ENCODE measurements at places on chromosomes 4 and X. TPM values are rescaled to one million over a fixed set of nuclear protein-coding genes. Genes with fewer than 3 reads are reported as not detected.
A peak's percentile ranks its signal among the peaks of the same experiment; 100 is the strongest.

GRCh38 chr4:113893546-113893945 lies 85.9 kb downstream of the ARSJ start:
- no peak for DNase-seq

GRCh38 chr4:7120341-7120740 lies 52.5 kb upstream of the GRPEL1 start:
- DNase-seq = no peak

- DNase-seq = no peak
Observed at GRCh38 chr4:91220315-91220714, 1083.5 kb upstream of the GRID2 start.

- DNase-seq = no peak
Observed at GRCh38 chrX:17039826-17040225, 93.4 kb downstream of the REPS2 start.

DNA sequence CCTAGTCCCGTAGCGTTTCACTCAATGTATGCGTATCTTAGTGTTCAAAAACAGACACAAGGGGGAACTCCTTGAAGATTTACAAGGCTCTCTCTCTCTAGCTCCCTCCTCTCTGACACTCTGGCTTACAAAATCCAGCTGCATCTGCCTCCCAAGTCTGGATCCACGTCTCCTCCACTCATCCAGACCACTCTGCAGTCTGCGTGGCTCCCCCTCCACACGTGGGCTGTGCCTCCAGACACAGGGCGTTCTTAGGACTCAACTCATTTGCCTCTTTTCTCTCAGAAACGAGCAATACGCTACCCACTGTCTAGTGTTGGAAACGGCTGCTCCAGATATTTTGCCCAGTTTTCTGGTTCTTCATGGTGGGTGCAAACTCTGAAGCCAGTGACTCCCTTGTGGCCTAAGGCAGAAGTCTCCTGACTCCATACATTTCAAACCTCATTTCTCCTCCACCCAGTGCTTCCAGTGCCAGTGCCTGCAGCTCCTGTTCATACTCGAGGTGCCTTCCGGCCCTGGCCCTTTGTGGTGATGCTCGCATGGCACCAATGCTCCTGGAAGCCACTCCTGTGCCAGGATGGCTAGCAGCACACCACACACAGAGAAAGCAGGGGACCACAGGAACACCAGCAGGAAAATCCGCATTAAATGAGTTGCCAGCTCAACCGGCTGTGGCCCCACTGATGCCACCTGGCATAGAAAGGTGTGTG lies 24.1 kb downstream of the NAT8L start:
- DNase-seq = no peak

- DNase-seq = no peak
Observed at GRCh38 chr4:120053911-120054310, 12.7 kb downstream of the MAD2L1 start.

DNA sequence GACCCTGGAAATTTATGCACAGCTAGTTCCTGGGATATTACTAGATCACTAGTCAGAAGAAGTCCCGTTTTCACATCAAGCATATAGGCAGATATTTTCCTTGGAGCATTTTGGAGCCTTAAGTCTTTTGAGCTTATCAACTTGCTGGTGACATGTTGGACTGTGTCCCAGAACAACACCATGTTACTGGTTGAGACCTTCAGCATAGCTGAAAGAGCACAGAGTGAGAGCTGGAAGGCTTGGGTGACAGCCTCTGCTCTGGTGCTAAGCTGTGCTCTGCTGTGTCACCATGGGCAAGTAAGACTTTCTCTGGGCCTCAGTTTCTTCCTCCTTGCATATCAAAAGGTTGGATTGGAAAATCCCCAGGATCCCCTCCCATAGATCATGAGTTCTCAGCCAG lies 116.6 kb upstream of the FRMPD4 start:
- DNase-seq = peak; percentile 16

DNA sequence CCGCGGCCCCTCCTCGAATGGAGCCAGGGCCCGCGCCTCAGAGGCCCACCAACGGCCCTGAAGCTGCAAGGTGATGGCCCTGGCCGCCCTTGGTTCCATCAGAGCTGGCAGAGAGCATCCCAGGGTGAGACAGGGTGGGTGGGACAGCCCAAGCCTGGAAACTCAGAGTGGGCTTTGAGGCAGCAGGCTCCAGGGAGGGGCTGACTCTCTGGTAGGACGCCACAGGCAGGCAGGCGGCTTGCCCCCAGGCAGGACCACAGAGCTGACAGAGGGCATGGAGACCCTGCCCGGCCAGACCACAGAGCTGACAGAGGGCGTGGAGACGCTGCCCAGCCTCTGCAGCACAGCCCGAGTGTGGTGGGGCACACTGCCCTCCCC lies 4.8 kb downstream of the MYL5 start:
- DNase-seq = no peak

DNA sequence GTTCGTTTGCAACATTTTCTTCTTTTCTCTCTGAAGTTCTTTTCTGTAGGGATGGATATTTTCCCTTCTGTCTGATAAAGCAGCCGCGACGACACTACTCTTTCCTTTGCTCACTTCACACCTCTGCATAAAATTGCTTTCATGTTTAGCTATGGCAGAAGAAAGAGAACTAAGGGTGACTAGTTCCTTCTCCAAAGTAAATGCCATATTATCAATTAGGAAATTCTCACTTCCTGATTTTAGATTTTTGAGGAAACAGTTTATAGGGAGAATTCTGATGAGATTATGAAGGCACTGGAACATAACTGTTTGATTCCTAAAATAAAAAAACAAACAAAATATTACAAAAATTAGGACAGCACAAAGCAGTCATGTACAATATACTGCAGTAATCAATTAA lies 29.2 kb downstream of the FANCB start:
- DNase-seq = no peak

- DNase-seq = no peak
Observed at GRCh38 chr4:77593101-77593500, 12.5 kb upstream of the CXCL13 start.

DNA sequence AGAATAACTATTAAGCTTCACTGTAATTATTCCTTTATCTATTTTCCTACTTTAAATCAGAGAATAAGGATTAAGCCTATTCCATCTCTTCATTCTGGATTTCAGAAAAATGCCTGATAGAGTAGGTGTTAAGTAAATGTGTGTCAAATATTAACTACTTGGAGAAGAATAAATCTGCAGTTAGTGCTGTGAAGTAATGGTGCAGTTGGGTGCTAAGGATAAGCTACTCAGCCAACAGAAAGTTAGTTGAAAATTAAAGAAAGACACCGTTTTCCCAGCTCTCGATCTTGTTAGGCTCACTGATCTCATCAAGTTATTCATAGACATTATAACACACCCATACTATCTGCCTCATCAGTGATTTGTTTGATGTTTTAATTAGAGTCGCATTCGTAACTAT lies 7.1 kb downstream of the PF4V1 start:
- DNase-seq = no peak

DNA sequence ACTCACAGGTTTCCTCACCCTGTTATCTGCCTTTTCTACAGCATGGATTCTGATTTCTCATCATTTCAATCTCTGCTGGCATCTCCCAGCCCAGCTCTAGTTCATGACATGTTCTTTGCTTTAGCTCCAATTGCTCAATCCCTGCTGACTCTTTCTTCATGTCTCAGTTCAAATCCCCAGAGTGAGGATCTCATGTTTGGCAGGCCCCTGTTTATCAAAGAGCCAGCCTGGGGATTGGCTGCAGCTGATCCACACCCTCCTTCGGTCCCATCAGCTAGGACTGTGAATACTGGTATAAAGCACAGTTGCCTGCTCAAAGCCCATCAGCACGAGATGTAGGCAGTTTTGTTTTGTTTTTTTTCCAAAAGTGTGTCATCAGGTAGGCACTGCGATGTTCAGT lies 14.4 kb upstream of the CC2D2A start:
- DNase-seq = peak; percentile 87

DNA sequence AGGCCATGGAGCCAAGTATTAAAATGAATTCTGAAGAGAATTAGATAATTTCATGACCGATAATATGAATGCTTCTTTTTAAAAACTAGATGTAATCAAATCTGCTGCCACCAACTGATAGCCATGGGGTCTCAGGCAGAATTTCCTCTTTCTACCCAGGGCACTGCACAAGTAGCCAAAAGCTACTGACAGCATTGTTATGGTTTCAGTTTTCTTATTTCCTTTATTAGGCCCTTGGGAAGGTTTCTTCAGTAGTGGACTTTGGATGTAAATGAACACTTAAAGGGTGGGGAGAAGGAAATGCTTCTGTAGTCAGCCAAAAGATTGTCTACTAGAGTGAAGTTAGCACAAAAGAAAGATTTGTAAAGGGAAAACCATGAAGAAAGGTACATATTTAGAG lies 686.0 kb downstream of the ADGRL3 start:
- DNase-seq = no peak

- no peak for DNase-seq
Observed at GRCh38 chr4:106652095-106652494, 283.5 kb upstream of the GIMD1 start.

DNA sequence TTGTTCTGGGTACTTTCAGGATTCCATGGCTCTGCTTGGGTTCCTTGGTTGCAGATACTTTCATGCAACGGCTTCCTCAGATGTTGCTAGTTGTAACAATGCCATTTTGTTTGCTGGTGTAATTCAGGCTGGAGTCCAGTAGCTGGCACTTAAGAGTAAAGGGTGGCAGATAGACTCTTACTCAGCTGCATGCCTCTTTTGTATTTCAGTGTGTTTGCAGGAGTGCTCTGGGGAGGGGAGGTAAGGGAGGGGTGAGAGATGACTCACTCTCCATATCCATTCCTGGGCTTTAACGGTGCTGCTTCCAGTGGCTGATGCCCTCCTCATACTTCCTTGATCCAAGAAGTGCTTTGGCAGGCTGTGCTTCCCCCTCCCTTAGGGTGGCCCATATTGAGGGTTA lies 155.2 kb downstream of the ZNF330 start:
- DNase-seq = no peak

DNA sequence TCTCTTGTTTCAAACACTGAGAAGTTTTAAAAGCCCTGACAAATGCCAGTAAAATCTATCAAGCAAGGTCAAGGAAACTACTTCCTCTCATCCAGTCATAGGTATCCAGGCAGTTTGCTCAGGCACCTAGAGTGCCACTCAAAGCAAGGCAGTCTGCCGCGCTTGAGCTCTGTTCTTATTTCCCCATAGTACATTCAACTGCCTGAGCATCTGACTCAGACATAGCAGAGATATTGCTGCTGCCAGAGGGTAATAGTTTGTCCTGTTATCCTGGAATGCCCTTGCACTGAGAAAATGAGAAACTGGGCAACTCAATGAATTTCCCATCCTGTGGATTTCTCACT lies 16.1 kb upstream of the ATP8A1 start:
- DNase-seq = peak; percentile 42

DNA sequence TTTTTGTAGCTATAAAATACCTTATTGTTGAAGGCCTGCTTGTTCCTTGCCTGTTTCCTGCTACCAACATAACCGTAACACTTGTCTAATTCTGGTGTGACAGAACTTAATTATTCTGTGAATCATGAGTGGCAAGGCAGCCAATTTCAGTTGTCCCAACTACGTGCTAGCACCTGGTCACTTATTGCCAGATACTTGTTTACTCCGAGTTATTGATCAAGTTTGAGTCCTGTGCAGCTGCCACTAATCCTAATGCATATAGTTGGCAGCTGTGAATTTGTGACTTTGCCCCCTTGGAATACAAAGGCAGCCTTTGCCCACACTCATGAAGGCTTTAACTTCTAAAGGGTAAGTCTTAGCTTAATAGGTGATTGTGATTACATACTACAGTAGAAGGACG lies 7.8 kb upstream of the RNF128 start:
- no peak for DNase-seq

DNA sequence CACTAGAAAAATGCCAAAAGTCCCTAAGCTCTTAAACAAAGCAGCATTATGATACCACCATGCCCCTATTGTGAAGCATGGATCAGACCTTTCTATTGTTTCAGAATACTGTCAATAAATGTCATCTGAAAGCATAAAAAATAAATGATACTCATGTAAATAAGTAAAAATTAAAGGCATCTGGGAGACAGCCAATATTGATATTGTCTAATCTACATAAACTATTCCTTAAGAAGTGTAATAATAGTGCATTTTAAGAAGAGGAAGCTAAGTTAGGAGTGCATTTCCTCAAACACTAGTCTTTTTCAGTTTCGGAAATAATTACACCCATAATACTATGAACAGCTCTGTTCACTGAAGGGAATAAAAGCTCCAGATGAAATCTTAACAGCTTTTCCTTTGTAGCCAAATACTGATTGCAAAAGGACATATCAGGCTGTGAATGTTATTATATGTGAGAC lies 181.6 kb downstream of the SPOCK3 start:
- no peak for DNase-seq

GRCh38 chr4:40394236-40394635 lies 59.1 kb downstream of the CHRNA9 start:
- no peak for DNase-seq

- DNase-seq = no peak
Observed at GRCh38 chrX:16971694-16972093, 25.2 kb downstream of the REPS2 start.

DNA sequence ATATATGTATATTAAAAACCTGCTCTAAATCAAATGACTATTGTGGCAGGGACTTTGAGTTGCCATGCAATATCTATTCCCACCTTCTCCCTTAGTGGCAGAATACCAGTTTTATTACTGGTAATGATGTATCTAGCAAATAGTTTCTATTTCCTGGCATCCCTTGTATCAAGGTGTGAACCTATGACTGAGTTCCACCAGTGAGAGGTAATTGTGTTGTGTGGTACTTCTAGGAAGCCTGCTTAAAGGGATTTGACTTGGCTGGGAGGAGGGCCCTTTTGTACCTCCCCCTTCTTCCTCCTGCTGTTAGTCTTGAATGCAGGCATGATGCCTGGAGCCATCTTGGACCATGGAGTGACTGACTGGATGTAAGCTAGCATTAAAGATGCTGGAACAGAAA lies 65.4 kb upstream of the DYNLT3 start:
- DNase-seq = no peak

DNA sequence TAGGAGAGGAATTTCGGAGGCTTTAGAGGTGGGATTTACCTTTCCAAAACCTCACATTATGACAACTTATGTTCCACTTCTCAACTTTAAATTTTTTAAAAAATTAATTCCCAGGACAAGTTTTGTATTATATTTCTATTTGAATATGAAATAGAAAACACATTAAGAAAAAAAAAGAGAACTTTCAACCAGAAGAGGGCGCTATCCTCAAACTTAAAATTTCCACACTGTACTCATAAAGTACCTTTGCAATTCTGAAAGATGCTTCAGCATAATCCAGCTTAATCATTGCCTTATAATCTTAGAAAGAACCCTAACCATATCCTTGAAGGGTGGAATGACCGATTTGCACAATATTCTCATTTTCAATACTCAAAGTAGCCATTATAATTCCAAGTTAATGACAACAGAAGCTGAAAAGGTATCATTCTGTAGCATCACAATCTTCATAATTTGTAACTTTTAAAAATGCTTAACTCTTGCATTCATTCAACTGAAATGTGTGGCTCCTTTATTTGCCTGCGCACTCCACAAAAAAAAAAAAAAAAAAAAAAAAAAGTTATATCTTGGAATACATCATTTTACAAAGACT lies 158.0 kb downstream of the KCNIP4 start:
- peak; percentile 40 for DNase-seq

GRCh38 chr4:52889354-52889753 lies 27.2 kb downstream of the RASL11B start:
- no peak for DNase-seq

EVC2 gene
- 10.6 TPM for total RNA-seq

GAGE12F gene
- not detected for total RNA-seq

CHST7 gene
- total RNA-seq = 8.4 TPM

IQCM gene
- not detected for total RNA-seq

ANOS1 gene
- 15.9 TPM for total RNA-seq

GAGE12E gene
- not detected for total RNA-seq

GUCY1B1 gene
- total RNA-seq = 53.9 TPM

SSX4 gene
- not detected for total RNA-seq

PHF8 gene
- total RNA-seq = 19.0 TPM

CLNK gene
- total RNA-seq = 2.4 TPM

NPY2R gene
- 1.4 TPM for total RNA-seq

UGT8 gene
- total RNA-seq = 3.6 TPM

P2RY10 gene
- 2.4 TPM for total RNA-seq

Measured in umbilical cord (tissue), 2 donors.